ENCODE measurements at places on chromosomes 12 and 14. TPM values are rescaled to one million over a fixed set of nuclear protein-coding genes. Genes with fewer than 3 reads are reported as not detected.

DNA sequence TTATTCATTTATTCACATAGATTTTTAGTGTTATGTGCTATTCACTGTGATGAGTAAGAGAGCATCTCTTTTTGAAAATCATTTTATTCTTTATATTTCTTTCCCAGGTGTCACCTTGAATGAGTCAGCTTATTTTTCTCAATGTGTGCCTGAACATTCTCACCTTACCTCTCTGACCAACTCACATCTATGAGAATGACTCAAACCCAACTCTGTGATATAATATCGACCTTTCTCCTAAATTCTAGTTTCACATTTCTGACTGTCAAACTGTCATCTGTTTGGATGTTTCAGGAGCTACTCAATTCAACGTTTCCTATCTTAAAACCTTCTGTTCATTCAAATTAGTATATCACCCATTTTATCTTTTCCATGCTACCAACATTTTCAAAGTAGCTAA, 630.8 kb downstream of the RERGL start:
- no peak for ATAC-seq

- ATAC-seq: no peak
Observed at GRCh38 chr12:27802511-27802910, 22.5 kb upstream of the MANSC4 start.

GRCh38 chr12:113409462-113410124, 5.9 kb upstream of the SDS start:
- no peak for ATAC-seq

DNA sequence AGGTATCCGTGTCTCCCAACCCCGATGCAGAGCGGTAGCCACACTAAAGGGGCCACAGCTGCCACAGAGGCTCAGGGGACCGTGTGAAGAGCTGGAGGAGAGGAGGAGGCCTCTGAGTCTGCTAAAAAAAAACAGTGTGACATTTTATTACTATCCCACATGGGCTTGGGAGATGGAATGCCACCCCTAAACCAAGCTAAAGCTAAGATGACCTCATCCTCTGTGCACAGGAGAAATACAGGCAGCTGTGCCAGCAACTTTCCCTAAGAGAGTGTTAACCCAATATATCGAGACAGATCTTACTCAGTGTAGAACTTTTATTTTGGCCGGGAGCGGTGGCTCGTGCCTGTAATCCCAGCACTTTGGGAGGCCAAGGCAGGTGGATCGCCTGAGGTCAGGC, 18.0 kb downstream of the BCL2L14 start:
- no peak for ATAC-seq

DNA sequence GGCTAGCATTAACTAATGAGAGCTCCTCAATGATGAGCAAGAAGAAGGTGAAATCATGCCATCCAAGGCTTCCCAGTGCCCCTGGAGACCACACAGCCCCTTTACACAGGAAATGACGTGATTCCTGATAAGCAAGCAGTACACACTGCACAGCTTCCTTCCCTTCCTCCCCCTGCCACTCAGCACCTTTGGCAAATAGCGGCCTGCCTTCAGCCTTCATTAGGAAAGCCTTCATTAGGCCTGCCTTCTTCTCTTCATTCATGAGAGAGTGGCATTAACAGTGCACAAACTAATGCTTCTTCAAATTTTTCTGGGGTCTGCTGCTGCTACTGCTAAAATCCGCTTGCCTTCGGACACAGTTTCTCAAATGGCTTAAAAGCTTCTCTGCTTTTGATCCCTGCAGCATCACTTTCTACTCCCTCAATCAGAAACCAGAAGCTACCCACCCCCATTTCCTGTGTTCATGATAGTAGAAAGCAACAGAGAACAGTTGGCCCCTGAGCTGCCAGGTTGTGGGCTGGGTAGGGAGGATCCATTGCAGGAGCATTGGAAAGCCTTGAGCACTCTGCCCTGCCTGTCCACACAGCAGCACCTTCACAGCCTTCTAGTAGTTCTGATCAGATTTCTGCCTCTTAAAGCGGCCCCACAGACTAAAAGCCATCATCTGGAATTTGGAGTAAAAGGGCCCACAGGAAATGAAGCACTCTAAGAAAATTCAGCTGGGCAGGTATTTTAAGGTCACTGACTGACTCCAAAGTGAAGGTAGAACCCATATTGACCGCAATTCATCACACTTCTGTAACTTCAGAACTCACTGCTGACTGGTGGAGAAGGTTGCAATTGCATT, 103.8 kb upstream of the ETV6 start:
- no peak for ATAC-seq

DNA sequence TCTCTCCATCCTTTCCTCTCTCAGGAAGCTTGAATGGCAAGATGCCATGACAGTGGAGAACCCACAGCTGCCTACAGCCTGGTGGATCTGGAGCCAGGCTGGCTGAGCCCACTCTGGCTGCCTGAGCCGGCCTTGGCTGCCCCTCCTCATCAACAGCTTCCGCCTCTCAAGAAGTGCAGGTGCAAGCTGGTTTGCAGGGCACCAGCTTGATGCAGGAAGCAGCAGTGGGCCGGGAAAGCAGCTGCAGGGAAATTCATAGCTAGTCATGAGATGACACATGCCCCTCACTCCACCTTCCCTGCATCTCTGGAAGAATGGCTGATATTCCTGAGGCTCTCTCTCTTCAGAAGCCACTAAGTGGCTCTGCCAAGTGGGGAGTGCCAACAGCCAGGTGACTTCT, 289.1 kb downstream of the RPS29 start:
- ATAC-seq: no peak

- peak; percentile 94 for ATAC-seq
Observed at GRCh38 chr12:108442067-108442466, 73.0 kb upstream of the FICD start.

GRCh38 chr12:4201333-4202100, 72.0 kb upstream of the CCND2 start:
- no peak for ATAC-seq

DNA sequence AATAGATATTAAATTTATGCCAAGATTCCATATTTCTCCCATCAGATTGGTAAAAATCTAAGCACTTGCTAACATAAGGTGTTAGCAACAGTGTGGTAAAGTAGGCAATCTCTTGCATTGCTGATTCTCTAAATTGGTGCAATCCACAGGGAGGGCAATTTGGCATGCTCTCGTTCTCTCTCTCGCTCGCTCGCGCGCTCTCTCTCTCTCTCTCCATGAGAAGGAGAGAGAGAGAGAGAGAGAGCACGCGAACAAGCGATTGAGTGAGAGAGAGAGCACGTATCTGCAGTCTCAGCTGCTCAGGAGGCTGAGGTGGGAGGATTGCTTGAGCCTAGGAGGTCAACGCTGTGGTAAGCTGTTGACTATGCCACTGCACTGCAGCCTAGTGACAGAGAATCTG, 25.9 kb downstream of the PSEN1 start:
- no peak for ATAC-seq

- ATAC-seq: no peak
Observed at GRCh38 chr14:73243341-73243740, 6.0 kb downstream of the PAPLN start.

GRCh38 chr12:76702946-76703345, 61.0 kb upstream of the ZDHHC17 start:
- no peak for ATAC-seq

- ATAC-seq: no peak
Observed at GRCh38 chr12:46385438-46385837, 12.9 kb upstream of the SLC38A2 start.

GRCh38 chr14:75427482-75428229, at the start of gene JDP2:
JDP2 (plus strand) TSS chr14:75428022; CDS start chr14:75437921, 9,899 bp downstream.
- ATAC-seq: peak; percentile 87

GRCh38 chr12:124698211-124698997, 131.0 kb upstream of the NCOR2 start:
- no peak for ATAC-seq

- no peak for ATAC-seq
Observed at GRCh38 chr14:103314496-103315277, 19.4 kb upstream of the EIF5 start.

DNA sequence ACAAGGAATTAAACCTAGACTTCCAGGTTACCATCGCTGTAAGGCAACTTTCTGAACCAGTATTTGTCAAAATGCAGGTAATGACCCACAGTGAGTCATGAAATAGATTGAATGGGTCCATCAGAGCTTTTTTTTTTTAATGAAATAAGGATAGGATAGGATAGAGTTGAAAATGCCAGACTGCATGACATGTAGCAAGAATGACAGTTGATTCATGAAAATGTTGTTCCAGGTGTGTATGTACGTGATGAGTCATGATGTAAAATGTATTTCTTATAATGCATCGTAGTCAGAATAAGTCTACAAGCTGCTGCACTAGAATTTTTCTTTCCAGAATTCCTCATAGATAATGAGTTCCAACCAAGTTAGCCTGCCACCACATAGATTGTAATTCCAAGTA, 184.4 kb upstream of the BCL2L14 start:
- ATAC-seq: no peak

- peak; percentile 79 for ATAC-seq
Observed at GRCh38 chr12:108950991-108951739, 69.7 kb downstream of the SVOP start.

DNA sequence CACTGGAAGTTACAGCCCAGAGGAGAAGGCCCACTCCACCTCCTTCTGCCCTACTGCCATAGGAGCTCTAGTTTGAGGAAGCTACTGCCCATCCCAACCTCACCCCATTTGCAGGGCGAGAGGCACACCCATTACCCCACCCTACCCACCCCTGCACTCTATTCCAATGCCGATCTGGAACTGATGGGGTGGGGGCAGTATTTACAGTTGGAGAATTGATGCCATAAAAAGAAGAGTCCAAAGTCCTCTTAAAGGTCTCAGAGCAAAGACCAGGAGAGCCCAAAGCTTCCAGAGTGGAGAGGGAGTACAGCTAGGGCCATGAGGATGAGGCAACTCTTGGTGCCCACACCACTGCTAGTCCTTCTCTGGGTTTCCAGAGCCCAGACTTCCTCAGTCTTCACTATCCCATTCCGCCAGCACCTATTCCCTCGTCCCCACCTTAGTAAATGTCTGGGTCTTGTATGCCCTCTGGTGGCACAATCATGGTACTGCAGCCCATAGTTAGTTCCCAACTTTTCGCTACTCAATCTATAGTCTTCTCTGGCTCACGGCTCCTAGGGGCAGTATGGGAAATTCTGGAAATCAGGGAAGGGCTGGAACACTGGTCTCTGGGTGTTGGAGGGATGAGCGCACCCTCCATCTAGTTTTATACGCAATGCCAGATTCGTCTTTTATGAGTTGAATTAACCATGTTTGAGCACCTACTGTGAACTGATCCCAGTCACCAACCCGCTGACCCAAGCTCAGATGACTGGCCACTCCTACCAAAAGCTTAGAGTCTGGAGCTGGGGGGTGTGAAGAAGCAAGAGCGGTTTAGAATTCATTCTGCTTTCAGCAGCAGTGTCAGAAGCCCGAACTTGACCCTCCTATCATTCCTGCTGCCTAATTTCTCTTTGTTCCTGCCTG, 6.9 kb upstream of the ADCY6 start:
- ATAC-seq: peak; percentile 95

GRCh38 chr14:44135972-44136371, 371.1 kb downstream of the FSCB start:
- ATAC-seq: no peak

GRCh38 chr14:68089146-68089731, 269.7 kb downstream of the RAD51B start:
- ATAC-seq: no peak

GRCh38 chr14:66293533-66294105, 192.6 kb upstream of the CCDC196 start:
- ATAC-seq: no peak

DNA sequence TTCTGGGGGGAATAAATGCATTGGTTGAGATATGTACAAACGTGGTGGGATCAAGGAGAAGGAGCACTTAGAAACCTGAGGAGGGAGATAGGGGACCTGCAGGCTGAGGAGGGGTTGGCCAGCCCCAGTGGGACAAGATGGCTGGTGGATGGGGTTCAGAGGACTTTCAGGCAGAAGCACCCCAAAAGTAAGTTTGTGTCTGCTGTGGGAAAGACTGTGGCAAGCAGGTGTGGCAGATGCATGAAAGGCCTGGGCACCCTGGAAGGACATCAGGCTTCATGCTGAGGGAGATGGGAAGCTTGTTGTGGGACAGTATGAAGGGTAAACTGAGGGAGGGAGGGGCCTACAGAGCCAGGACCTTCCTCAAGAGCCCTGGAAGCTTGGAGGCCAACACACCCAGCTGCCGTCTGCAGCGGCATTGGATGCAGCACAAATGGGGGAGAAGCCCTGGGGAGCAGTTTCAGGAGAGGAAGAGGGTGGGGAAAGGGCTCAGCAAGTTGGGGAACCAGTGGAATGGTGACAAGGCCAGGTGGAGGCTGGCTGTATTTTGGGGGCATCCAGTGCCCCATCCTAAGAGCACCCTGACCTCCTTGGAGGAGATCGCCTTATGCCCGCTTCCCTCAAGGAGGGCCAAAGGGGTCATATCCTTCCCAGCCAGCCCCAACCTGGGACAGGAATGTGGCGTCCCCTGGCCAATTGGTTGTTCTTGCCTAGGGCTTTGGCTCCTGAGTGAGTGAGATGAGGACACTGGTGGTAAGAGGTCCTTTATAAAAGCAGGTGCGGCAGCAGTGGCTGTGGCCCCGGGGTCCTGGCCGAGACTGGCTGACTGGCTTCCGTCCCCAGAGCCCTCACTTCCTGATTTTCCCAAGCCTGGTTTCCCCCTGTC, 20.7 kb downstream of the NFKBIA start:
- no peak for ATAC-seq

- ATAC-seq: no peak
Observed at GRCh38 chr12:27812502-27812901, 32.5 kb upstream of the MANSC4 start.

- ATAC-seq: peak; percentile 91
Observed at GRCh38 chr12:32533971-32534590, 134.7 kb downstream of the FGD4 start.

- ATAC-seq: peak; percentile 90
Observed at GRCh38 chr12:56315622-56316473, at the start of gene CNPY2. CNPY2 (minus strand) TSS chr12:56315988; CDS start chr12:56315217, 771 bp downstream.

DNA sequence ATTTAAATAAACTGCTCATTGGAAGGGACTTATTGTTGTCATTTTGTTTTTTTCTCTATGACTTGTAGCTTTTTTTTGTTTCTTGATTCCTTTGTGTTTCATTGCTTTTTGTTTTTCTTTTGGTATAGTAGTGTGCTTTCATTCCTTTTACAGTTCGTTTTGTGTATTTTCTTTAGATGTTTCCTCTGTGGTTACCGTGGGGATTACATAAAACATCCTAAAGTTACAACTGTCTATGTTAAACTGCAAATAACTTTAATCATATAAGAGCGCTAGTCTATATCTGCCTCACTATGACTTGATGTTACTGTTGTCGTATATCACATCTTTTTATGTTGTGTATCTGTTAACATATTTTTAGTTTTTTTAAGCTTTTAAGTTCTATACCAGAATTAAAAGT, 86.9 kb downstream of the ATF7IP start:
- ATAC-seq: no peak

Gene RDH12
- total RNA-seq: not detected

Gene SLC7A8
- total RNA-seq: 8.3 TPM

Gene GPX2
- 1.2 TPM for total RNA-seq

Gene KLRC3
- not detected for total RNA-seq

Gene NCAPD2
- 84.2 TPM for total RNA-seq

Gene KRT2
- total RNA-seq: 1.5 TPM

Gene CCDC177
- 4.3 TPM for total RNA-seq

Gene TMEM263
- 47.4 TPM for total RNA-seq

Gene NTF3
- 150 TPM for total RNA-seq

Gene SLC38A4
- total RNA-seq: 0.27 TPM

Gene NAA30
- 12.6 TPM for total RNA-seq

Gene IGFBP6
- 443 TPM for total RNA-seq

Gene DDX51
- 10.3 TPM for total RNA-seq
